ENCODE measurements at places on chromosomes 5 and 9.

DNA sequence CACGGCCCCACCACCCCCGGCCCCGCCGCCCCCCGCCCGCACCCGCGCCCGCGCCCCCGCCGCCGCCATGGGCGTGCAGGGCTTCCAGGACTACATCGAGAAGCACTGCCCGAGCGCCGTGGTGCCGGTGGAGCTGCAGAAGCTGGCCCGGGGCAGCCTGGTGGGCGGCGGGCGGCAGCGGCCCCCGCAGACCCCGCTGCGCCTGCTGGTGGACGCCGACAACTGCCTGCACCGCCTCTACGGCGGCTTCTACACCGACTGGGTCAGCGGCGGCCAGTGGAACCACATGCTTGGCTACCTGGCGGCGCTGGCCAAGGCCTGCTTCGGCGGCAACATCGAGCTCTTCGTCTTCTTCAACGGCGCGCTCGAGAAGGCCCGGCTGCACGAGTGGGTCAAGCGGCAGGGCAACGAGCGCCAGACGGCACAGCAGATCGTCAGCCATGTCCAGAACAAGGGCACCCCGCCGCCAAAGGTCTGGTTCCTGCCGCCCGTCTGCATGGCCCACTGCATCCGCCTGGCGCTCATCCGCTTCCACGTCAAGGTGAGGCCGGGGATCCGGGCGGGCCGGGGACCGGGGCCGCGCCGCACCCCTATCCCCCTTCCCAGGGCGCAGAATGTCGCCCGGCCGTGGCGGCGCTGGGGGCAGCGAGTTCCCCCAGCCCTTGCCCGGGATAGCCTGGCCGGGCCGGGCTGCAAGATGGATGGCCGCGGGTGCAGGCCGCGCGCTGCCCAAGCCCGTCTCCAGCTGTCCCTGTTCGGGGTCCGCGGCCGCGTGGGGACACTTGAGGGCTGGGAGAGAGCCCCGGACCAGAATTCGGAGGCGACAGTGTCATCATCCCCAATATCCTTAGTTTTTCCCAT, 594 bp downstream of the FAM120A start:
- DNase-seq, result peak; percentile 32

- DNase-seq, result no peak
Observed at GRCh38 chr5:73117088-73117740, 3.2 kb upstream of the TMEM171 start.

- no peak for DNase-seq
Observed at GRCh38 chr9:13550519-13550918, 271.0 kb upstream of the MPDZ start.

DNA sequence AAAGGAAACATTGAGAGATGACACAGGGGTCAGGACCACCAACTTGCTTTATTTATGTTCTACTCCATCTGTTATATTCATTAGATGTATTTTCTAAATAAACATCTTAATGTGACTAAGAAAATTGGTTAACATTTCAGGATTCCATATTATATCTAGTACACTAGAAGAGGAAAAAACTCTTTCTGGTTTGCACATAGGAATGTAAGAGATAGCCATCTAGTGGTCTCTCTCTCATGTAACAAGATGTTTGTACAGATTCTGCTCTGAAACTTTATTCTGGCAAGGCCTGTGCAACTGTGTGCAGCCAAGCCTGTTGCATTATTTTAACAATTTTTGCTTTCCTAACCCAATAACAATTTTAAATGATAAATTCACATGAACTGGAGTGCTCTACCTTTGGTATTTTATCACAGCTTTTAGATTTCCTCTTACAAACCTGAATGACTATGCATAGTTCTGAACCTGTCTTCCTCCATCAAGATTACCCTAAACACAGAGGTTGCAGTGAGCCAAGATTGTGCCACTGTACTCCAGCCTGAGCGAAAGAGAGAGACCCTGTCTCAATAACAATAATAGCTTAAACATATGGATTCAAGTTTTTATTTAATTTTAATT, 148.2 kb downstream of the GIN1 start:
- peak; percentile 50 for DNase-seq

- no peak for DNase-seq
Observed at GRCh38 chr9:91496351-91496750, 72.7 kb upstream of the NFIL3 start.

DNA sequence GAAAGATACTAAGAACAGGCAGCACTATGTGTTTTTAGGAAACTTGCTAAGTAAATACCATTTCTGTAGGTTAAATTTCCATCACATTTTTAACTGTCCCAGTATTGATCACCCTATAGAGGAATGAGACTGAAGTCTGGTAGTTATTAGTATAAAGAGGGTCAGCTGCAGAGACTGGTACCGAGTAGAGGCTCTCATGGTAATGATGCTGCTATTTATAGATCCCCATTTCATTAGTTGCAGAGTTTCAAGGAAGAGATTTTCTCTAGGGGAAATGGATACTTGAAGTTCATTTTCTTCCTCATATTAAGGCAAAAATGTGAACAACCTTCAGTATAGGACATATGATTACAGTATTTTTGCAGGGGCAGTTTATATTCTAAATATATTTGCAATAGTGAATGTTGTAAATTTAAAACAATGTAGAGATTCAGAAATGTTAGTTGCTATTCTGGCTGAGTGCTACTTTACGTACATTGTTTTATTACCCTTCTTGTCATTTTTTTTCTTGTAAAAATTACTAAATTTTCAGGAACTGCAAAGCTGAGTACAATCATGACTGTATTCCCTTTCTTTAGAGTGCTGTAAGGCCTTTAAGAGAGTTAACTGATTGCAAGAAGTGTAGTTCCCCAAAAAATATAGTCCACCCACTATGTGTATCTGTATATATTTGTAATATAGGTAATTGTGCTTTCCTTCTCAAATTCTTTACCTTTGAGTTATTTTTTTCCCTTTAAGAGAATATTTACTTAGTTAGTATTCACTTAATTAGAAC, 14.7 kb downstream of the PBX3 start:
- no peak for DNase-seq

- no peak for DNase-seq
Observed at GRCh38 chr5:133284306-133284705, 232.5 kb downstream of the HSPA4 start.

- peak; percentile 33 for DNase-seq
Observed at GRCh38 chr5:82183828-82184227, 94.3 kb downstream of the RPS23 start.

DNA sequence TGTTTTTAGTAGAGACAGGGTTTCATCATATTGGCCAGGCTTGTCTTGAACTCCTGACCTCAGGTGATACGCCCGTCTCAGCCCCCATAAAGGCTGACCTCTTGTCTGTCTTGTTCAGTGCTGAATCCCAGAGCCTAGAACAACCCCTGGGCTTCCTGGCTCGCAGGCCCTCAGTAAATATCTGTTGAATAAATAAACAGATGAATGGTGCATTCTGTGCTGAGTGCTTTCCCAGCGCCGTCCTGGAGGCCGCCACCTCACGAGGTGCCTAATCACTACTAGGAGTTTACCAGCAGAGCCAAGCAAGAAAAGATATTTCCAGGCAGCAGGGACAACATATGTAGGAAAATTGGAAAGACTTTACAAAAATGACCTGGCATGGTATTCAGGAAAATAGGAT, 88.5 kb downstream of the SNX24 start:
- no peak for DNase-seq

- no peak for DNase-seq
Observed at GRCh38 chr5:125236007-125236406, 489.6 kb upstream of the ZNF608 start.

- no peak for DNase-seq
Observed at GRCh38 chr5:147223343-147223742, 11.5 kb upstream of the STK32A start.

GRCh38 chr9:92550765-92551164, 15.0 kb upstream of the ECM2 start:
- no peak for DNase-seq

- peak; percentile 90 for DNase-seq
Observed at GRCh38 chr5:32489791-32490562, 45.4 kb upstream of the ZFR start.

DNA sequence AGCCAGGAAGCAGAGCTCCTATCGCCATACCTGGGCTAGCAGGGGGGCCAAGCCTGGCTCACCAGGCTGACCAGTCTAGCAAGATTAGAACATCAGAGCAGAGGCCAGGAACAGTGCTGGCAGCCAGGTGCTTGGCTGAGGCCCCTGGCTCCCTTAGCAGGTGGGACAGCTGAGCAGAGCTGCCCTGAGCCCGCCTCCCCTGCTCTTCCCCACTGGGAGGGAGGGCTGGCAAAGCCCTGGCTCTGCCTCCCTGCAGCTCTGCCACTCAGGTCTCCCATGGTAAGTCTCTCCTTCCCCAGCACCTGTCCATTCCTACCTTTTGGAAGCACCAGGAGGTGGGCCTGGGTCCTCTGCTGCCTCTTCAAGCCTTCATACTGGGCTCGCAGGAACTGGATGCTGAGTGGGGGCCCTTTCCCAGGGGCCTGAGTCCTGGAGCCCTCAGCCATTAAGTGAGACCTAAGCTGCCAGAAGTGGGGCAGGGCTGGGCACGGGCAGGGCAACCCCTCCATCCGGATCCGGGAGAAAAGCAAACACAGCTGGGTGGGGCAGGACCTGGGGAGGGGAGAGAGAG, 803 bp downstream of the C9orf152 start:
- no peak for DNase-seq

DNA sequence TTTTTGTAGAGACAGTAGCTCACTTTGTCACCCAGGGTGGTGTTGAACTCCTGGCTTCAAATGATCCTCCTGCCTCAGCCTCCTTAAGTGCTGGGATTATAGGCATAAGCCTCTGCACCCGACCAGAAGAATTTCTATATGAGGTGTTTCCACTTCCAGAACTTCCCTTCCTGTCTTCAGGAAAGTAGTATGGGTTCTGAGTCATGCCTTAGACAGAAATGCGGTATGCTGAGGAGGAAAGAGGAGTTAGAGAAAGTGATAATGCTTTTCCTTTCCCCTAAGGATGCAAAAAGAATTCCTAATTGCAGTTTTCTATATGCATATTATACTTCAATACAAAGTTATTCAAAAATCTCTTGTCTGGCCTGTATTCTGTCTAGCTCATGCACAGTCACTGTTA, 16.4 kb upstream of the ADAMTSL1 start:
- peak; percentile 70 for DNase-seq

All from fibroblast of skin of right biceps (primary cell).